T-helper 2 cell (primary cell): ENCODE measurements at places on chromosomes 2 and 18.

DNA sequence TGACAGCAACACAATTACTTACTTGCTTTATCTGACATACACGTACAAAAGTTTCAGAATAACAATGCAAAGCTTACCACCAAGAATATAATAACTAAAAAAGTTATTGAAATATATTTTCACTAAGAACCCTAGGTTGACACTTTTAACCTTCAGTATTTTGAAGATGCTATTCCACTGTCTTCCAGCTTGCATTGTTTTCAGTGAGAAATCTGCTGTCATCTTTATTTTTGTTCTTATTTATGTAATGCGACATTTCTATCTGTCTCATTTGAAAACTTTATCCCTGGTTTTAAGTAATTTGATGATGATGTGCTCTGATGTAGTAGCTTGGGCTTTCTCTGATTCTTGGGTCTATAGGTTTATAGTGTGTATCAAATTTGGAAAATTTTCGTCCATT, 165.0 kb upstream of the SMIM21 start:
- no peak for DNase-seq

DNA sequence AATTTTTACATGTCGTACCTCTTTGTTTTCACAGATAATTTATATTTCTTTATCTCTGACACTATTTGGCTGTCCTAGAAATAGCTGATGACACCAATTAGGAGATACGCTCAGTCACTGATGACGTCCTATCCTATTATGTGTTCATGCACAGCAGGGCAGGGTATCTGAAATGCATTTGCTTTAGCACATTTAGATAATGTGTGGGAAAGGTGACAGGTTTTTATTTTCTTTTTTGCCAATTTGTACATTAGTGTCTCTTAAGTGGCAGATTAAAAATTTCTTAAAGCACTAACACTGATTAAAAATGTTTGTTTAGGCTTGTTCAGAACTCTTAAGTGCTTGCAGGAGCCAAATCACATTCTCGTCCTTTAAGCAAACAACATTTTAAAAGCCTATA, 39.7 kb downstream of the CDC42EP3 start:
- DNase-seq, result no peak

DNA sequence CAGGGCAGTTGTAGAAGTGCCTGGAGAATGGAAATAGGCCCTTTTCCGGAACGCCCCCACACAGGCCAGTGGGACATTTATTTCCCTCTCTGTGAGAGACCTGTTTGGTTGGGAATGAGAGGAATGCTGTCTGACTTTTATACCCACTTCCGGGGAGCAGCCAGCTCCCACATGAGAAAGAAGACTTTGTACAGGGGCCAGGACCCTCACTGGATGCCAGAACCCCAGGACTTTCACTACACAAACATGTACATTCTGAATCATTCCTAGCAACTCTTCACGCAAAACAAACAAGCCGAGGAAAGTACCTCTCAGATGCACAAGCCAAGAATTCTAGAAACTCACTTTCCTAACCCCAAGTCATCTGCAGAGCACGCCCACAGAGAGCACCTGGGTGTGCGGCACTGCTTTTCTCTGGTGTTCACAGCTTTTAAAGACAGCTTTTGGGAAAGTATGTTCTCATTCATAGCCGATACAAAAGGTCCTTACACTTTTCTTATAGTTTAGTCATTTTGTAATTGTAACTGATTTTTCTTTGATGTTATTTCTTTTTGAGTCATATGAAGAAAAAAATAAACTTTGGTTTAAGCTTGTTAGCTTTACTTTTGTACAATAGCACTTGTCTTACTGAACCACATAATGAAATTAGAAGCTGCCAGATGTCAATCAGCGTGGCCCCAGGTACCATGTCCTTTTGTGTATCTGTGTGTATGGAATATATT, 856.1 kb upstream of the ID2 start:
- DNase-seq, result peak; percentile 90

DNA sequence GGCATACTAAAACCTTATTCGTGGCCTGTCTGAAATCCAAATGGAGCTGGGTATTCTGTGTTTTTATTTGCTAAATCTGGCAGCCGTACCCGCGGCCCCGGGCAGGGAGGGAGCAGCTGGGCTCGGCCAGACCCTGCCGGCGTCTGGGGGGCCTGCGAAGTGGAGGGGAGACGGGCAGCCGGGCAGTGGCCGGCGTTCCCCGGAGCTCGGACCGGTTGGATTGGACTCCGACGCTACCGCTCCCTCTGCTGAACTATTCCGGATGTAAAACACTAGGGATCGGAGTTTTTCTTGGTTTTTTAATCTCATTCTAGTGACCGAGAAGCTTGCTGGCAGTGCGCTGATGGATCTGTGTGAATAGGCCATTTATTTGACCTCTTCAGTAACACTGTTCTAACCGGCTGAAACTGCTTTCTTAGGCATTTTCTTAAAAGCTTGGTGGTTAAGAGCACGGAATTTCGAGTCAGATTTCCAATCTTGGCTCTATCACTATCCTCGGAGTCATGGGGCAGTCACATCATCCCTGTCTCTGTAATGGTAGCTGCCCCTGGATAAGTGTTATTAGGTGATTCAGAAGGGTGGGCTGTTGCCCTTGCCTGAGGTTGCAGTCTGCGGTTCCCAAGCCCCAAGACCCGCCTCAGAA, 694 bp downstream of the UNC50 start:
- DNase-seq, result no peak

- no peak for DNase-seq
These were observed at the start of gene RFX8 for GRCh38 chr2:101474731-101475384. RFX8 (minus strand) TSS chr2:101475112; CDS start chr2:101466848, 8,264 bp downstream.

GRCh38 chr2:178059111-178059510, 13.5 kb downstream of the PDE11A start:
- no peak for DNase-seq

DNA sequence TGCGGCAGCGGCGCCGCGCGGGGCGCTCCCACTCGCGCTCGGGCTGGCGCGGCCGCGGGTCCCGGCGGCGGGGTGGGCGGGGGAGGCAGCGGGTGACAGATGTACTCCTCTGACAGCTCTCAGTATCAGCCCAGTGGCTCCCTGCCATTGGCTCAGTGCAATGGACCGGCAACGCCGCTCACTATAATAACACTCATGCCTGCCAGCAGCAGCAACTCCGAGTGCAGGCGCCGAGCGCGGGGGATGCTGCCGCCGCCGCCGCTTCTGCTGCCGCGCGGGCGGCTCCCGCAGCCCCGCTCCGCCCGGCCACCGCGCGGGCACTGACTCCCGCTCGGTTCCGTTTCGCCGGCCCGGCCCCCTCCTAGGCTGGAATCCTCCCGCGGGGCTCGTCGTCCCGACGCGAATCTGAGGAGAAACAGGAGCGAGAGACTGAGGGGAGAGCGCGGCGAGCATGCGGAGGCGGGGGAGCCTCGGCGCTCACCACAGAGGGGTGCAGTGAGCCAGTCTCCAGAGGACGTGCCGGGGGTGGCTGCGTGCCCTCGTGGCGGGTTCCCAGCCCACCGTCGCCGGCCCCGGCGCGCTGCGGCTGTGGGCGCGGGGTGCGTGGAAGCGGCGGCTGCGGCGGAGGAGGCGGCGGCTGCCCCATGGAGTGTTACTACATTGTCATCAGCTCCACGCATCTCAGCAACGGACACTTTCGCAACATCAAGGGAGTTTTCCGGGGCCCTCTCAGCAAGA, at the start of gene ZNF804A:
TSS of gene ZNF804A (plus strand) at position 214 of the 738 bp plus-strand sequence. CDS start at position 645, 431 bp downstream.
- no peak for DNase-seq

DNA sequence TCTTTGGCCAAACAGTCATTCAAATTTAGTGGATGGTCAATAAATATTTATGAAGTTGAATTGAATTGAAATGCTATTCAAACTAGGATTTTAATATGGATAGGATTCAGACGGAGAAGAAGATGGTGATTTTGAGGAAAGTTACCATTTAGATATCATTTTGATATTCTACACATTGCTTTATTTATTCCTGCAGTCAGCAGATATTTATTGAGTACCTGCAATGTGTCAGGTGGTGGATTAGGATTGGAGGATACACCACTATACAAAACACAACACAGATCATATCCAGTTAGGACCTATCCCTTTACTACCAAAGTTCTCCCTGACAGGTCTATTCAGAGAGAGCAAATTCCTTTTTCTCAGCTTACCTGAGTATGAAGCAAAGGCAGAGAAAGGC, 38.8 kb downstream of the MAPRE2 start:
- no peak for DNase-seq

- peak; percentile 40 for DNase-seq
These were observed 1.5 kb downstream of the KLF7 start for GRCh38 chr2:207164006-207164831.

DNA sequence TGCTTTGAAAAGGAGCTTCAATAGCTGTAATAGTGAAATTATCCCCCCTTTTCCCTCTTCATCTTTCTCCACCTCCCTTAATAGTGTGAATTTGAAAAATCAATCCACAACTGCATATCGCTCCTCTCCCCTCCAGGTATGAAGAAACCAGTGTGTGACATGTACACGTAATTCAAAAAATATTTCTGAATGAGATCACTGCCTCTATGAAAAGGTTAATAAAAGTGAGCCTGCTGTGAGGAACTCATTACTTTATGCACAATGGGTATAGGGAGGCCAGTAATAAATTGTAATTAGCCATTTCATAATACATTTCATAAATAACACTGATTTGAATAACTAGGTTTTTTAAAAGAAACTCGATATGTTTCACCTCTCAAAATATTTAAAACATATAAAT, 209.0 kb upstream of the KYNU start:
- no peak for DNase-seq

- DNase-seq, result no peak
These were observed 17.4 kb downstream of the TRPM8 start for GRCh38 chr2:233934524-233934923.

DNA sequence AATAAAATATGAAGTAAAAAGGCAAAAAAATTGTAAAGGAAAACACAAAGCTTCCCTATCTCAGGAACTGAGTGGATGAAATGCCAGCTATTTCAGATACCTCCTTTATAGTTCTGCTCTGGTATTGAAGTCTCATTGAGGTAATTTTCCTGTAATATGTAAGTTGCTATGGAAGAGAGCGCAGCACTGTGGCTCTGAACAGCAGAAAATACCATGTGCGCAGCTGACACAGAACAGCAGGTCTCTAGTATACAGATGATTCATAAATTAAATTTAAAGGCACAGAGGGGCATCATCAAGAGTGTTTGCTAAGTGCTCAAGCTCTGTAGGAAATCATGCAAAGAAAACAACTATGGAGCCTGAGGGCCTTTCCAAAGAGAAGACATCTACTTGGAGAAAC, 315.3 kb upstream of the CDH7 start:
- no peak for DNase-seq

DNA sequence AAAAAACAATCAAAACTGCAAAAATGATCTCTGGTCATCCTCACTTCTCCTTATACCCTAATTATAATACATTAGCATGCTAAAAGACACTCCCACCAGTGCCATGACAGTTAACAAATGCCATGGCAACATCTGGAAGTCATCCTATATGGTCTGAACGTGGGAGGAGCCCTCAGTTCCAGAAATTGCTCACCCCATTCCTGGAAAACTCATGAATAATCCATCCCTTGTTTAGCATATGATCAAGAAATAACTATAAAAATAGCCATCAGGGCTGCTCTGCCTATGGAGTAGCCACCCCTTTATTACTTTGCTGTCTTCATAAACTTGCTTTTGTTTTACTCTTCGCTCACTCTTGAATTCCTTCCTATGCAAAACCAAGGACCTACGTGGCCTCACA, 5.7 kb upstream of the C2orf80 start:
- DNase-seq, result no peak

DNA sequence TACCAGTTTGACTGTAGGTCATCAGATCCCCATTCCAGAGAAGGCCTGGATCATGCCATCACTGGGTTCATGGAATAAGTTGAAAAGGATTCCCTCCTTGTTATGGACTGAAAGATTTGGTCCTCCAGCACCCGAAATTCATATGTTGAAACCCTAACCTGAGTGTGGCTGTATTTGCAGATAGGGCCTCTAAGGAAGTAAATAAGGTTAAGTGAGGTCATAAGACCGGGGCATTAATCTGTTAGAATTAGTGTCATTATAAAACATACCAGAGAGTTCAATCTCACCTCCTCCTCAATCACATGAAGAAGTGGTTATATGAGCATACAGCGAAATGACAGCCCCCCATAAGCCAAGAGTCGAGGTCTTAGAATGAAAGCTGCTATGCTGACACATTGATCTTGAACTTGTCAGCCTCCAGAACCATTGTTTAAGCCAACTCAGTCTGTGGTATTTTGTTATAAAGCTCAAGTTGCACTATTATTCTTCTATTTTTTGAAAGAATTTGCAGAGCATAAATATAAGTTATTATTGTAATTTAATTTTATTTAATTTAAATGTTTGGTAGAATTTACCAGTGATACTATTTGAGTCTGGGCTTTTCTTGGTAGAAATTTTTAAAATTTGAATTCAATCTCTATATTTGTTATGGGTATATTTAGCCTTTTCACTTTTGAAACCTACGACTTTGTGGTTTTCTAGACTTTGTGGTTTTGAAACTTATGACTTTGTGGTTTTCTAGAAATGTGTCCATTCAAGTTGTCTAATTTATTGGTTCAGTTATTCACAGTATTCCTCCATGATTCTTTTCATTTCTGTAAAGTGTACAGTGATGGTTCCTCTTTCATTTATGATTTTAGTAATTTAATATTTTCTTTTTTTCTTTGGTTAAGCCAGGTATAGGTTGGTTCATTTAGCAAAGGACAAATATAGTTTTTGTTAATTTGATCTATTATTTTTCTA, 1206.7 kb upstream of the CDH2 start:
- no peak for DNase-seq

DNA sequence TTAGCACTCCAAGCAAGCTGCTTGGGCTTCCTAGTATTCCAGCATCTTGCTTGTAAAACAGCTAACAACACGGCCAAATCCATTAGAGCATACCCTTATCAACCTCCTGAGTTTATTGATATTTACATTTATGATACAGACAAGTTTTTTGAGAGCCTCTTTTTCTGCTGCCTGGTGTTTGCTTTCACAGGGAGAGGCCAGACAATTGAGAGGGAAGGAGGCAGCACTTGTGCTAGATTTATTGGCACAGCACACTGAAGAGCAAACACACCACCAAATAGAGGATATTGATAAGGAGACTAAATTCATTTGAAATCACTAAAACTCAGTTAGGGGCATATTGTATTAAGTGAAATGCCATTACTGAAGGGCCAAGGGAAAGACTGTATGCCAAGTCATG, 1142.3 kb upstream of the FANCL start:
- no peak for DNase-seq

GRCh38 chr18:3281456-3282400, 19.8 kb downstream of the MYL12B start:
- DNase-seq, result peak; percentile 77

- DNase-seq, result no peak
These were observed 142.4 kb upstream of the MEX3C start for GRCh38 chr18:51339856-51340255.

GRCh38 chr2:180969124-180969523, 11.3 kb upstream of the UBE2E3 start:
- DNase-seq, result no peak

- no peak for DNase-seq
These were observed 213.4 kb downstream of the TMEM163 start for GRCh38 chr2:134505446-134505845.

DNA sequence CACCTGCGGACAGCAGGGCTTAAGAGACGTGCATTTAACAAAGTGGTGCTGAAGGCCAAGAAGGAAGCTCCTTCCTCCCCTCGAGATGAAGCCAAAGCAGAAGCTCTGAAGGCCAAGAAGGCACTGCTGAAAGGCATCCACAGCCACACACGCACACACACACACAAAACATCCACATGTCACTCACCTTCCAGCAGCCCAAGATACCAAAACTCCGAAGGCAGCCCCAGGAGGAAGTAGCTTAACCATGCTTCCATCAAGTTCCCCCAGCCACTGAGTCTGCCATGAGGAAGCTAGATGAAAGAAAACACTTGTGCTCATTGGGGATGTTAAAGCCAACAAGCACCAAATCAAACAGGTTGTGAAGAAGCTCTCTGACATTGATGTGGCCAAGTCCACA, 175.7 kb upstream of the POU3F3 start:
- DNase-seq, result no peak

GRCh38 chr18:10160251-10160650, 246.4 kb downstream of the VAPA start:
- no peak for DNase-seq
